HS-5 (cell line): ENCODE measurements at places on chromosomes 11 and 22.

DNA sequence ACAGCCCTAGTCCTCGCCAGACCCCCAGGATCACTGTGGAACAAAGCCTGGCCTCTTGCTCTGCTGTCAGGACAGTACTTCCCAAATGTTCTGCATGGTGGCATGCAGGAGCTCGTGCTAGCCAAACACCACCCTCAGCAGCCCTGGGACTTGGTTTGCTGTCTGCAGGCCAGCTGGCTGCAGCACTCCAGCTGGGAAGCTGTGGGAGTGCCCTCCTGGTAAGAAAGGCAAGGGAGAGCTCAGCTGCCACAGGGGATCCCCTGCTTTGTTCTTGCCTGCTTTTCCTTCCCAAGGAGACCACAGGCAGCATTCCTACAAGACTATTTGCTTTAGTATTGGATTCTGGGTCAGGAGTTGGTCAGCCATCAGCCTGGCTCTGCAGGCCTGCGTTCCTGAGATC lies 27.9 kb downstream of the TCIRG1 start:
- no peak for DNase-seq

- no peak for DNase-seq
Measured at GRCh38 chr11:130675917-130676316, 227.5 kb downstream of the ADAMTS15 start.

- DNase-seq = no peak
Measured at GRCh38 chr11:62688491-62688890, 839 bp downstream of the LRRN4CL start.

DNA sequence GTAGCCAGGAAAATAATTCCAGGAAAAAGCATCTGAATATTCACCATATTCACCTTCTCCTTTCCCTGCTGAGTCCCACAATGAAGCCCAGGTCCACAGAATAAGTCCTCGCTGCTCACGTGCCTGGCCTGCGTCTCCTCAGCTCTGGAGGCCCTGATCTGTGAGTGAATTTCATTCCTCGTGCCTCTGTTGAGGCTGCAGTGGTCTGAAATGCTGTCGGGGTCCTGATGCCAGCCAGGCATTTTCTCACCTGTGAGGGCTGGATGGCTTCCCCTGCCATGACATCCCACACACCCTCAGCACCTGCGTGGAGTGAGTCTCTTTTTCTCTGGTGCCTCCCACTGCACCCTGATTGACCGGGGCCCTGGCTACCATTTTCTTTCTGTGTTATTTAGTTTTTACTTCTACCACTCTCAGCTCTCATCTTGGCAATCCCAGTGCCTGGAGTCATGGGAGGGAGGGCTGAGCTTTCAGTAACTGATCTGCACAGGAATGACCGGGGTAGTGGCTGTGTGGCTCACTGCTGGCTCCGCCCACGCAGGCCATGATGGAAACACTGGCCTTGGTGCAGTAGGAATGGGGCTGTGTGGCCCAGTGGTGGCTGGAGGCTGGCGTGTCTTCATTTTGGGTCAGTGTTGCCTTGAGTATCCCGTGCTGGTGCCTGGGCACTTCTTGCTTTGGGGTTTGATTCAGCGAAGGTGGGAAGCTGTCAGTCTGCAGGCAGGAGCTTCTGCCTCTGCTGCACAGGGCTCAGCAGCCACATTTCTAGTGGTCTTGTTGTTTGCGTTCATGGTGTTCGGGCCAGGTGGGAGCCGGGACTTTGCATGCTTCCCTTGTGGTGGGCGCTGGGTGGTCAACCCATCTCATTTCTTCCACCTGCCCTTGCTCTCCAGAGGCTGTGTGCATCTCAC lies 807.2 kb downstream of the TBC1D22A start:
- DNase-seq = no peak

GRCh38 chr22:37854946-37855345 lies 5.7 kb downstream of the EIF3L start:
- DNase-seq = no peak

- peak; percentile 37 for DNase-seq
Measured at GRCh38 chr22:50282361-50283155, 12.4 kb upstream of the MAPK11 start.

DNA sequence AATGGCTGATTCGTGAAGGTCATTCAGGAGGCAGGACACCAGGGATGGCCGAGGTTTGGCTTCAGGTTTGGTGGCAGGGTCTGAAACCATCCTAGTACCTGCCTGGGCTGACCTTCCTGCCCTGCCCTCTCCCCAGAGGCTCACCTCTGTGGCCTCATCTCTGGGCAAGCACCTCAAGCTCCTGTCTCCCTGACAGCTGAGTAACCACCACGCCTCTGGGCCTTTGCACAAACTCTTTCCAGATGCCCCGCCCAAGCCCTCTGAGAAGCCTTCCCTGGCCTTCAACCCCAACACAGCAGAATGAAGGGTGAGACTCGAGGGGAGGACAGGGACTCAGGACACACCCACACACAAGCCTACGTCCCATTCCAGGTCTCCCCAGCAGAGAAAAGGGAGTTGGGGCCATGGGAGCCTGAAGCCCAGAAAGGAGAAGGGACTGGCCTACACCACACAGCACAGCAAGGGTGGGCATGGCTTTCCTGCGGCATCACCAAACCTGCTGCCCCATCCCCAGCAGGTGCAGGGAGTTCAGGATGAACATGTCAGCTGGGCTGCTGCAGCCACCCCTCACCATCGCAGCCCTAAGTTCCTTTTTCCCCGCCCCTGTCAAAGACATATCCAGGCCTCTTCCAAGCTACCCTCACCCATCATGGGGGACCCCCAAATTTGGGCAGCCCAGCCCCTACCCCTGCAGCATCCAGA lies 2.4 kb downstream of the SHISA8 start:
- no peak for DNase-seq

GRCh38 chr11:87239531-87239930 lies 201.8 kb downstream of the TMEM135 start:
- no peak for DNase-seq

- no peak for DNase-seq
Measured at GRCh38 chr11:65953471-65953870, 8.1 kb upstream of the SART1 start.

- DNase-seq = no peak
Measured at GRCh38 chr11:21446939-21447590, 745.8 kb upstream of the ANO5 start.

- DNase-seq = peak; percentile 94
Measured at GRCh38 chr22:26672590-26673468, 15.4 kb downstream of the MIAT start.

DNA sequence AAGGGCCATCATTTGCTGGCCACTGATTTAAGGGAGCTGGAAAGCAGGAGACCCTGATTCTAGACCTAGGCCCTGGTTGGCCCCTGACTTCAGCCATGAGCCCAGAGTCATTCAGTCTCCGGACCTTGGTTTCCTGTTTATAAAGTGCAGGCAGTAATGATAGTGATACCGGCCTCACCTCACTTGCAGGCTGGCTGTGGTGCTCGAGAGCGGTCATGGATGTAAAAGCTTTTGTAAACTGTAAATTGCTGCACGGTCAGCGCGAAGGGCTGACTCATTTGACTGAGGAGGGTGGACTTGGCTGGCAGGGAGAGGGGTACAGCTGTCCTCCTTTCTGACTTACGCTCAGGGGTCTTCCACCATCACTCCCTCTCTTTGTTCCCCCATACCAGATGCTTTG lies 37.4 kb downstream of the FBLN1 start:
- no peak for DNase-seq

- peak; percentile 13 for DNase-seq
Measured at GRCh38 chr11:132821014-132821413, 711.3 kb downstream of the OPCML start.

- no peak for DNase-seq
Measured at GRCh38 chr11:8784954-8785353, 102.4 kb downstream of the RPL27A start.

- DNase-seq = no peak
Measured at GRCh38 chr22:32799496-32799895, 2.0 kb upstream of the TIMP3 start.

GRCh38 chr11:126431401-126432064 lies 76.0 kb downstream of the ST3GAL4 start:
- peak; percentile 64 for DNase-seq

DNA sequence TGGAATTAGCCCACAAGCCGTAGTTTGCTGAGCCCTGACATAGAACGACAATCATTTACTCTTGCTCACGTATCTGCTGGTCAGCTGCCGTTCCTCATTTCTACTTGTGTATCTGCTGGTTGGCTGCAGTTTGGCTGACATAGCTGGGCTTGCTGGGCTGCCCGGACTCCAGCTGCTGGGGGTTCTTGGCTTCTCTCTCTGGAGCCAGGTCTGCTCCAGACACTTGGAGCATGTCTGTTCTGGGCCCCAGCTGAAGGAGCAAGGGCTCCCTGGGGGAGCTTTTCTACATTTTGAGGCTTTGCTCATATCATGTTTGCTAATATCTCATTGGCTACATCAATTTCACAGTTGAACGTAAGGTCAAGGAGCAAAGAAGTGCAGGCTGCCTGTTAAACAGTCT lies 47.3 kb downstream of the PRDM11 start:
- no peak for DNase-seq

DNA sequence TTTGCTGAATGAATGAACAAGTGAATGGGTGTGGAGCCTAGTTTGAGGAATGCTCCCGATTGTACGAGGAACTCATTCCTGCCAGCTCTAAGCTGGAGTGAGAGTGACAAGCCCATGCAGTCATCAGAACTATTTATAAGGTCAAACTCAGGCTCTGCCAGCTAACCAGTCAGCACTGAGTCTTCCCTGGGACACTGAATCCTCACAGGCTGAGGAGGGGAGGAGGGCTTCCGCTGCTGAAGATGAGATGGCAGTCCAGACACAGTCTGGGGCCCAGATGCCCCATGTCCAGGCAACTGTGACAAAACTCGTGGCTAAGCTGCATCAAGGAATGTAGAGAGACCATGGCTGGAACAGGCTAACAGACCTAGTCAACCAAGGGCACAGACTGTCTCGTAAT lies 4.0 kb downstream of the LRP4 start:
- DNase-seq = no peak

GRCh38 chr22:47572443-47572842 lies 810.0 kb downstream of the TBC1D22A start:
- no peak for DNase-seq

DNA sequence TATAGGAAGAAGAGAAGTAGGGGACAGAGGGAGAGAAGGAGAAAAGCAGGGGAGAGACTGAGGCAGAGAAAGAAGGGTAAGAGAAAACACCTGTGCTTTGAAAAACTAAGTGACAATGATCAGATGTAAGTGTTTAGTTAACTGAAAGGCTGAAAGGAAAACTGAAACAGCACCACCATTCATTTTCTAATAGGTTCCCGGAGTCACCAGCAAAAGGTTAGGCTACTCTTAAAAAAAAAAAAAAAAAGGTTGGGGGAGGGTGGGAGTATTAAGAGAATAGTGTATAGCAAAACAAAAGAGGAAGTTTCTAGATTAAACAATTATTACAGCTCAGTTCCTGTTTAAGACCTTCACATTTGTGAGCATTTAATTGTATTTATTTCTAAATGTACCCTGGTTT lies 113.8 kb downstream of the CADM1 start:
- DNase-seq = no peak

- no peak for DNase-seq
Measured at GRCh38 chr11:44565953-44566949, 788 bp downstream of the CD82 start.

GRCh38 chr22:43399338-43399979 lies 12.4 kb upstream of the MPPED1 start:
- DNase-seq = no peak

DNA sequence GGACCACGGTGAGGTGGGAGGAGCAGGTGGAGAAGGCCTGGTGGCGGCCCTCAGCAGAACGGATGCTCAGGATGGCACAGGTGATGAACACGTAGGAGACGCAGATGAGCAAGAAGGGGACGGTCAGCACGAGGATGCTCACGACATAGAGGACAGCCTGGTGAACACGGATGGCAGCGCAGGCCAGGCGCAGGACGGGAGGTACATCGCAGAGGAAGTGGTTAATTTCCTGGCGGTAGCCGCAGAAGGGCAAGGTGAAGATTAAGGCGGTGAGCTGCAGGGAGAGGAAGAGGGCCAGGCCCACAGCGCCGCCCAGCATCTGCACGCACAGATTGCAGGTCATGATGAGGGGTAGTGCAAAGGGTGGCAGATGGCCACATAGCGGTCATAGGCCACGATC lies 24.0 kb upstream of the OR10W1 start:
- DNase-seq = no peak

DNA sequence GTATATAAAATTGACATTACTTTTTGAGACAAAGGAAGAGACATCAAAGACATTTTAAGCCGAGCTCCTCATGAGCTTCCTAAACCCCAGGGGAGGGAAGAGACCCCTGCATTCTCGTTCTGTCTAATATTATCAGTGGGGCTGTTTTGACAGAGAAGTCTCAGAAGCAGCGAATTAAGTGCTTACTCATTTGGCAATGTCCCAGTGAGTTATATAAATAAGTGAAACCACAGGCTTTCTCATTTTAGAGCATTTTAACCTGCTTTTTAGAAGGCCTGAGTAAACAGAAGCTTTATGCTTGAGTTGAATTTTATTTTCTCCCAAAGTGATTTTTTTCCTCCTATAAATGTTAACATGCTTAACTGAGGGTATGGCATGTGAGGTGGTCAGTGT lies 23.2 kb upstream of the C1QTNF4 start:
- DNase-seq = no peak

DNA sequence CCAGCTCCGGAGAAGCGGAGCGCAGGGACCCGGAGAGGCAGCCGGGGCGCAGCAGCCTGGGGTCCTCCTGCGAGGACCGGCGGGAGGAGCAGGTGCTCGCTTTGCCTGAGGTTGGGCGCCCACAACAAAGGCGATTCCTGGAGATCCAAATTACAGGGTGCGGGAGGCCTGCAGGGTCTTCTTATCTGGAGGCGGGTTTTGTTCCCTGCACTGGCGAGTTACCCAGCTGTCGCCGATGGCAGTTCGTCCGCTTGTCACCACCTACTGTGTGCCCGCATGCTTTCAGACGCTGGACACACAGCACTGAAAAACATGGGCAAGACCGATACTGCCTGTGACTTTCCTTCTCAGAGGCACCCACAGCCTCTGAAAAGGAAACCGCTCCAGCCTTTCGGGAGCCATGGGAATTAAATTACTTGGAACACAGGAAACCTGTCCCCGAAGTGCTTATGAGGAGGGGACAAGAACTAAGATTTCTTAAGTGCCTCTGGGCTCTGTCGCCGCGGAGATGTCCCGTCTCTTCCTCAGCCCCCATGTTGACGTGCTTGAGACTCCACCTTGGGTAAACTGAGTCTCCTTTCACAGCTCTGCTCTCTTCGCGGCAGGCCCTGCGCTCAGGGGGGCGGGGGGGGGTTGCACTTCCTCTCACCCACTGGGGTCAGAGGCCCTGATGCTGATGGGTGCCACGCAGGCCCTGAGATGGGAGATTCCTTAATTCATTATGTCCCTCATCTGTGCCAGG lies 1.3 kb upstream of the ZFTA start:
- DNase-seq = no peak

- DNase-seq = no peak
Measured at GRCh38 chr11:9760193-9760575, 96.3 kb downstream of the SWAP70 start.

GRCh38 chr11:31958076-31958735 lies 132.7 kb upstream of the RCN1 start:
- DNase-seq = no peak
